ENCODE measurements at places on chromosomes 4 and X.

- DNase-seq: no peak
Measured at GRCh38 chr4:112418092-112418491, 97.9 kb downstream of the NEUROG2 start.

DNA sequence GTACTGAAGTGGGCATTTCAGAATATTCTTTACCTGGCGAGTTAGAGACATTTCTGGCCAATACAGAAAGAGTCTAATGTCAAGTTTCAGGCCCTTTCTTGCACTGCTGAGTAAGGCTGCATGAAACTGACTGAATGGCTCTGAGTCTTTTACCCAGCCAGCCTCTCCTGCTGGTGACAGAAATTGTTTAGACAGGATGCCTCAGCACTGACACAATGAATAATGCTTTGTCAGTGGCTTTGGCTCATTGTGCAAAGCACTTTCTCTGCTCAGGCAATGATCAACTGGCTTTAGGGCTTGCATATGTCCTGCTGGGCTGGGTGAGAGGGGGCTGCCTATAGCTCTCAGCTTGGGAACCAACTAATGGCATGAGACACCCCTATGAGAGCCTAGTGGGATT is 45.5 kb downstream of the CLNK start:
- no peak for DNase-seq

DNA sequence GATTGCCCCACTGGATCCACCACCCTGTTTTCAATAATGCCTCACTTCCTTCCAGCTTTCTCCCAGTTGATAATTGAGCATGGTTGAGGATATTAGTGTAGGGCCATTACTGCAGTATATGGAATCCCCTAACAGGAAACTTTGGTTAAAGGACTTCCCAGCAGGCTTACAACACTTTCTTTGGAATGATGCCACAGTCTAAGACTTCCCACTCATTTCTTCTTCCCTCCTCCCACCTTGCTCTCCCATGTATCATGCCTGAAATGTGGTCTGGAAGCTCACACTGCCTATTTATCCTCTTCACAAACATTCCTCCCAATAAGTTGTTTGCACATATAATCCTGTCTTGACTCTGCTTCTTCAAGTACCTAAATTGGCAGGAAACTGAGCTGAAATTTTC is 863.3 kb downstream of the CENPC start:
- DNase-seq: no peak

GRCh38 chr4:139617702-139618490 is 47.7 kb upstream of the MGST2 start:
- DNase-seq: peak; percentile 18

DNA sequence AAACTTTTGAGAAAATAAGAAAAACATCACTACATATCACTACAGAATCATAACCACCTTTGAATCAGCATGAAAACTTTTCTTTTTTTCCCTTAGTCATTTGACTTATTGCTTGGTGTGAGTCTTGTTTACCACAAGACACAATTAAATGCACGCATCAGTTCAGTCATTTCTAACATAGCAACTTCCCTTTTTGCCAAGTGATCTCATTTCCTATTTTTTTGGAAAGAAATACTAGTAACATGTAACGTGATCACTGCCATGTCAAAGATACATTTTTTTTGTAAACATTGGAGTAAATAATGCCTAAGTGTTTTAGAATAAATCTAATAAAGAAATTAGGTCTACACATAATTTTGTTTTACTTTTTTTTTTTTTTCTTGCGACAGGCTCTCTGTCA is 5.1 kb upstream of the CXCL8 start:
- peak; percentile 19 for DNase-seq

DNA sequence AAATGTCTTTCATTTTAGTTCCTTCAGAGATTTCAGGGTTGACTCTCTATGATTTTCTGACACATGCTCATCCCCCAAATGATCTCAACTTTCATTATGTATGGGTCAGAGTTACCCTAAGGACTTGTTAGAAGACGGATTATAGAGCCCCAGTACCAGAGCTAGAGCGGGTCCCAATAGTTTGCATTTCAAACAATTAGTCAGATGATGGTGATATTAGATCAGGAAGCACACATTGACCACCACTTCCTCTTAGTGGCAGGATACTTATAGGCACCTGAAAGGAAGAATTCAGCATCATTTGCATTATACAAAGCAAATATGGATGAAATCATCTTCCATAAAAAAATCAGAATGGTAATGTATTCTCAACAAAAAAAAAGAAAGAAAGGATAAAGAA is 106.1 kb downstream of the GALNTL6 start:
- DNase-seq: no peak

GRCh38 chr4:150235808-150236271 is 157.6 kb downstream of the DCLK2 start:
- no peak for DNase-seq

GRCh38 chr4:187422655-187423054 is 572.9 kb upstream of the ZFP42 start:
- DNase-seq: no peak

- no peak for DNase-seq
Measured at GRCh38 chr4:23438764-23439163, 451.1 kb downstream of the PPARGC1A start.

DNA sequence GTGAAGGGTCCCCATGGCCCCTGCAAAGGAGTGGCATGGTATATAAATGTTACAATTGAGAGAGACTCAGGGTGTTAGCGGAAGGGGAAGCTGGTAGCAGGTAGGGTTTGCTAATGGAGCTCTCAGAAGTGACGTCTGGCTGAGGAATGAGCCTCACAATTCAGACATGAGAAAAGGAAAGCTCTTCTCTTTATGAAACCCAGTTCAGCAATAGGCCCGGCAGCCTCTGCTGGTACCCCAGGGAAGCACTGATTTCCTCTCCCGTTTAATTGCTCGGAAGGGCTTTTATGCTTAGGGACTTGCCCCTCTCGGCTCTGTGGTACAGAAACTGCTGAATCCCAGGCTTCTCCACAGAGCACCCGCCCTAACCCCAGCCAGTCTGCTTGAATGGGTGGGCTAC is 19.4 kb upstream of the AFAP1 start:
- no peak for DNase-seq

DNA sequence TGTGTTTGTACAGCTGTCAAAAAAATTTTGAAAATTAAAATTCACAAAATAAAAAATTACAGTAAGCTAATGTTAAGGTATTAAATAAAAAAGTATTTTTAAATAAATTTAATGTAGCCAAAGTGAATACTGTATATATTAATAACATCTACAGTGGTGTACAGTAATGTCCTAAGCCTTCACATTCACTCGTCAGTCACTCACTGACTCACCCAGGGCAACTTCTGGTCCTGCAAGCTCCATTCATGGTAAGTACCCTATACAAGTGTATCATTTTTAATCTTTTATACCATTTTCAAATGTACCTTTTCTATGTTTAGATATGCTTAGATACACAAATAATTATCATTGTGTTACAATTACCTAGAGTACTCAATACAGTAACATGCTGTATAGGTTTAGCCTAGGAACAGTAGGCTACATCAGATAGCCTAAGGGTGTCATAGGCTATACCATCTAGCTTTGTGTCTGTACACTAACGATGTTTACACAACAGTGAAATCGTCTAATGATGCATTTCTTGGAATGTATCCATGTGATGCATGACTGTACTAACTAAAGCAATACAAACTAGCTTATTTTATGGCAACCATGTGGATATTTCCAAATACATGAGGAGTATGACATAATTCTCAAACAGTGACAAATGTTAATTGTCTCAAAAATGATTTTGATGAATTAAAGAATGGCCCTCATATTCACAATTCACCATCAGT is 13.7 kb downstream of the DDX60 start:
- DNase-seq: peak; percentile 79

DNA sequence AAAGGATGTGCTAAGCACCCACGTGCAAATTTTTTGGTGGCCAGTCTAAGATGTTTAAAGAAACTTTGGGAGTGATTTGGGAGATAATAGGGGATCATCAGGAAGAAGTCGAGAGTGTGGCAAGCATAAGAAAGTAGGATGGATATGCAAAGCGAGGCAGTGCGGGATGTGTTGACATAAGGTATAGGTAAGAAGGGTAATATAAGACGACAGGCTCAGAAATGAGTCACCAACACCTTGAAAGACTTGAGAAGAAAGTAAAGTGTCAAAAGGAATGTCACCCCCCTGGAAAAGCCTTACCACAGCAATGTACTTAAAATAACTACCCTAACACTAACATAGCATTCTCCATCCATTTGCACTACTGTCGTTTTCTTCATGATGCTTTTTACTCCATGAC is 69.8 kb upstream of the BMP2K start:
- no peak for DNase-seq

DNA sequence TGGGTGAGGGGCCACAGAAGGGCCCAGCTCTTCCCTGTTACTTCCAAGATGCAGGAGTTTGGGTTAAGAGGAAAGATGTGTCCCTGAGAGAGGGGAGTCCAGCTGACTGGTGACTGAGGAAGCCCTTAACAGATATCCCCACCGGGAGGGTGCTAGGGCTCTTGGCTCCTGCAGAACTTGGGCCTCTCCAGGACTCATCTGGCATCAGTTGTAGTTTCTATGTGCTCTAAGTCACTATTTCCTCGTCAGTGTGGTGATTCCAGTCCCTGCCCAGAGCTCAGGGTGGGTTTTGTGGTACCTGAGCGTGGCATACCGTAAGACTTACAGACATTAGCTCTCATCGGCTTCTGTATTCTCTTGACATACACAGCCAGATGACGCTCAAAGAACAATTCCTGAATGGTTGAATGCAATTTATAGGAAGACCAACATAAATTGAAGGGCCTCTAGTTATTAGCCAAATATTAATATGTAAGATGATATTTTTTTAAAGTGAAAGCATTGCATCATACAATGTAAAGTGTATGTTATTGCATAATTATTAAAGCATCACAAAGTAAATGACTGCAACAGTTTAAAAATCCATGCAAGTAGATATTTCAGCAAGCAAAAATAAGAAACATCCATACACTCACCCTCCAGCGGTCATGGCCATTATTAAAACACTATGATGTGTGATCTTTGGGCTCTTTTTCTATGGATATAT is 195.5 kb downstream of the PTTG2 start:
- no peak for DNase-seq

- no peak for DNase-seq
Measured at GRCh38 chrX:41322821-41323603, 10.9 kb upstream of the DDX3X start.

- DNase-seq: no peak
Measured at GRCh38 chrX:149830192-149830873, 48.6 kb downstream of the MAGEA9 start.

DNA sequence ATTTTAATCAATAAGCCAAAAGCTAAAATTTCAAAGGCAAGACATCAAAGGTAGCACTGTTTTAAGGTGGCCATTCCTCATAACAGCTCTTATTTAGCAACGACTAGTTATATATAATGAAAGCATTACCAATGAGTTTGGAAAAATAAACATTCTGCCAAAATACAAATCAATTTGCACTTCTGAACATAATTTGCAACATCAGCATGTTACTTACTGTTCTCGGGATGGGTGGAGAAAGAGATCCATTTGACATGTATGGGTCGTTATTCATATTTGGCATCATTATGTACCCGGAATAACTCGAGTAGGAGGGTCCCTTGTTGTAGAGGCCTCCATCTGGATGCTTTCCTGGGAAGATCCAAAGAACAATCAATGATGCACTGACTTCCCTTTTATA is 5.4 kb downstream of the LEF1 start:
- DNase-seq: no peak

GRCh38 chrX:154776753-154777152 is 14.1 kb downstream of the DKC1 start:
- no peak for DNase-seq

GRCh38 chrX:128818690-128819089 is 704.6 kb downstream of the SMARCA1 start:
- DNase-seq: no peak

DNA sequence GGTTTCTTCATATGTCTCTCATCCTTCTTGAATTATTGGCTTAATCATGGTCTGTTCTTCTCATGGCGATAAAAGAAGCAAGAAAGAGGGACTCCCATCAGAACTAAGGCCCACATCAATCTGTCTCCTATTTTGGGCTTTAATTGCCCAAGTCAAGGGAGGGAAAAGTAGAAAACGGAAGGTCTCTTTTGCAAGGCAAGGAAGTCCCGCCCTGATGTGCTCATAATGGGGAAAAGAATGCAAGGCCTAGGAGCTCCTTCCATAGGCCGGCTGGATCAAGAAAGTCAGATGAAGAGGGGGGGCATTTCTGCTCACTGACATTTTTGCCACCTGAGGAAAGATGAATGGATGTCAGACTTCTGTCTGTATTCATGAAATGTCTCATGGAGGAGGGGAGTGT is 127.7 kb upstream of the RPS6KA3 start:
- no peak for DNase-seq

DNA sequence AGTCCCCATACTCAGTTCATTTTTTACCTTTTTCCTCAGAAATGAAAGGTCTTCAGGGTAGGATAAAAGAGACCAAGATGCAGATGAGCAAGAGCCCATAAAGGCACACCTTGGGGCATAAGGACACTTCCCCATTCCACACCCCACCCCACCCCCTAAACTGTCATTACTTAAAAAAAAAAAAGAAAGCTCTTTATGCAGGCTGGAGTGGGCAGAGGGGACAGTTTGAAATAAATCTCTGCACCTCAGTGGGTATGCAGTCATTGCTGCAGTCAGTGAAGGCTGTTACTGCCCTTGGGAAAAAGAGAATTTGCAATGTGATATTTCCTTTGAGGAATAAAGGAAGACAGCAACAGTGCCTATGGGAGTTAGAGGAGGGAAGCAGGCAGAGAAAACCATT is 137.5 kb downstream of the ANK2 start:
- no peak for DNase-seq

DNA sequence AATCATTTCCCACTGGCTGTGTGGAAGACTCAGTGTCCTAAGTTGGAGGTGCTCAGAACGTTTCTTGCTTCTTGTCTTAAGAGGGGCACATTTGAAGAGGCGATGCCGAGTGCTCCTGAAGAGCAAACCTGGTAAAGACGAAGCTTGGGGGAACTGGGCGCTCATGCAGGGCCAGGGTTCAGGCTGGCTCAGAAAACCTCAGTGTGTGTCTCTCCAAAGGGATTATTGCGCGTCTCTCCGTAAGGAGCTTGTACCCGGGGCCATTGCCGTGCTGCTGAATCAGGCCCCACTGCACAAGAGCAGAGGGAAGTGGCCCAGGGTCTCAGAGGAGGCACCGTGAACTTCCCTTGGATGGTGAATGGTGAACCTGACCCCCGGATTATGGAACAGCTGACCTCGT is 44.4 kb downstream of the PSAPL1 start:
- no peak for DNase-seq

Measured in RKO (cell line).